Hepatocyte (in vitro differentiated cells): ENCODE measurements at places on chromosomes 3 and 15. TPM values are rescaled to one million over a fixed set of nuclear protein-coding genes. Genes with fewer than 3 reads are reported as not detected.
A peak's percentile ranks its signal among the peaks of the same experiment; 100 is the strongest.

Gene ZNF445
- 10.5 and 14.7 TPM in 2 replicates for total RNA-seq

Gene DAG1
- 59.9 and 63.7 TPM in 2 replicates for total RNA-seq

DNA sequence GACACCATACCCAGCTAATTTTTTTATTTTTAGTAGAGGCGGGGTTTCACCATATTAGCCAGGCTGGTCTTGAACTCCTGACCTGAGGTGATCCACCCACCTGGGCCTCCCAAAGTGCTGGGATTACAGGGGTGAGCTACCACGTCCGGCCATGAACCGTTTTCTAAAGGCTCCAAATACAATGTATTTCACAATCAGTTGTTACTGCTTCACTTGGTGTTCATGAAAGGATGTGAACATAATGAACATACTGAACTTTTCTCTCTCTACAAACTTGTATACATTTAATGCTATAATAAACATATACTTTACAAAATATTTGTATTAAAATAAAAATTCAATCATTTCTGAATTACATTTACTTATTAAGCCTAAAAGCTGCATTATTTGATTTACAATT, 28.9 kb downstream of the TBL1XR1 start:
- H3K4me1 ChIP-seq = no peaks in the 10 kb centered on the region
- no peaks in the 10 kb centered on the region for H3K27me3 ChIP-seq
- no peak overlapping the region for H3K4me3 ChIP-seq
- no peaks in the 10 kb centered on the region for H3K36me3 ChIP-seq
- H3K27ac ChIP-seq = no peak overlapping the region

DNA sequence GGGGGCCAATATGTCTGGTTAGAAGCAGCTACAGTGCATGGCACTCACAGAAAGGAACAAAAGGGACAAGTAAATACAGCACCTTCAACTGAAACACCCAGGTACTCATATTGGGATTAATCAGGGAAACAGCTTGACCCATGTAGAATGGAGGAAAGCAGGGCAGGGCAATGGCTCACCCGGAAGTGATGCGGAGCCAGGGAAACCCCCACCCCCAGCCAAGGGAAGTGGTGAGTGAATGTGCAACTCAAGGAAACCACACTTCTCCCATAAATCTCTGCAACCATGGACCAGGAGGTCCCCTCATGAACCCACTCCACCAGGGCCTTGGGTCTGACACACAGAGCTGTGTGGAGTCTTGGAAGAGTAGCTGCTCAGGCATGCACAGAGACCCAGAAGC, 117.1 kb downstream of the MTHFS start:
- no peak overlapping the region for H3K4me3 ChIP-seq
- no peaks in the 10 kb centered on the region for H3K27me3 ChIP-seq
- H3K36me3 ChIP-seq = no peaks in the 10 kb centered on the region
- no peak for DNase-seq
- no peak overlapping the region for H3K27ac ChIP-seq
- H3K4me1 ChIP-seq = no peaks in the 10 kb centered on the region

GRCh38 chr15:27088584-27089232, 117.7 kb downstream of the GABRG3 start:
- H3K36me3 ChIP-seq = no peaks in the 10 kb centered on the region
- no peak overlapping the region for H3K4me3 ChIP-seq
- H3K27ac ChIP-seq = no peak overlapping the region
- peaks cover 4% of the 10 kb centered on the region for H3K4me1 ChIP-seq
- H3K27me3 ChIP-seq = no peaks in the 10 kb centered on the region

GRCh38 chr3:10192953-10193691, 28.4 kb downstream of the IRAK2 start:
- H3K4me3 ChIP-seq = no peak overlapping the region
- no peaks in the 10 kb centered on the region for H3K36me3 ChIP-seq
- H3K27ac ChIP-seq = peak overlapping the region; percentile 86
- peak; percentile 39 for DNase-seq
- H3K4me1 ChIP-seq = peaks cover 35% of the 10 kb centered on the region
- H3K27me3 ChIP-seq = no peaks in the 10 kb centered on the region

DNA sequence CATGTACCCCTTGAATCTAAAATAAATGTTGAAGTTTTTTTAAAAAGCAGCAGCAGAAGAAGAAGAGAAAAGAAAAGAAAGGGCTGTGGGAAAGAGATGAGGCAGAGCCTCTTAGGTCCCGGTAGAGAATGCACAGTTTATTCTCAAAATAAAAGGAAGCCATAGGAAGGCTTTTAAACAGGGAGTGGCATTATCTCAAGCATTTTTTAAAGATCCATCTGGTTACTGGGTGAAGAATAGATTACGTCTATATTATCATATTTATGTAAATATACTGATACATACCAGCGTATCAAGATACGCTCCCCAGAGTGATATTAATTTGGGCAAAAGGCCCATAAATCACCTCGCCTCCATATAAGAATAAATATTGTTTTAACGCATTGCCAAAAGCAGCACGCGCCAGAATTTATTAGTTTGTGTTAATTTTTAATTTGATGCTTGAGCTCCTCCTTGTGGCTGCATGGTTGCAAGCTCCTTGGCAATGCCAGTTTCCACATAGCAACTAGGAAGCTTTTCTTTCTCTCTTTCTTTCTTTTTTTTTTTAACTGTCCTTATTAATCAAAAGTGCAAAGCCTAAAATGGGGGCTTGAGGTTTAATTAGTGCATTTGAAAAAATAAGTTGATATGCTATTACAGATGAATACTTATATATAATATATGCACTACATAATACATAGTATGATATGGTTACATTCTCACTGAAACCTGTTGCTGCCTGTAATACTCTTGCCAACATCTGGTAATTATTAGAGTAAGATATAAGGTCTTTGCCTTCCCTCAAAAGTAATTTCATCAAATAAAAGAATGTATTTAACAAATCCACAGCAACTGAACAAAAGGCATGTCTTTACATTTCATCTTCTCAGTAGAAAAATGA, 242.8 kb upstream of the UBE2E2 start:
- no peaks in the 10 kb centered on the region for H3K4me1 ChIP-seq
- no peaks in the 10 kb centered on the region for H3K36me3 ChIP-seq
- peak; percentile 72 for DNase-seq
- H3K27ac ChIP-seq = no peak overlapping the region
- H3K27me3 ChIP-seq = no peaks in the 10 kb centered on the region

DNA sequence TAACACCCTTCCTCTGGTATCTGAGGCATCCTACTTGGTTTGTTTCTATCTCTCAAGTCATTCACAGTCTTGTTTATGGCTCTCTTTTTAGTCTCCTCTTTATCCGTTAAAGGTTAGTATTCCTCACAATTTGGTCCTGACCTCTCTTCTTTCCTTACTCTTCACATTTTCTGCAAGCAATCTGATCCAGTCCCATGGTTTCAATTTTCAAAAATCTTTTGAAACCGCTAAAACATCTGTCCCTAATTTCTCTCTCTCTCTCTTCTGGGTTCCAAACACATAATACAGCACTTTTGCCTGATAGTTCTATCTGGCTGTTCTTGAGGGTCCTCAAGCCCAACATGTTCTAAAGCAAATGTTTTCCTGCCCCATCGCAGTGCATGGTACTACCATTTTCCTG, 149.0 kb downstream of the SERPINI1 start:
- H3K4me1 ChIP-seq = no peaks in the 10 kb centered on the region
- H3K27me3 ChIP-seq = no peaks in the 10 kb centered on the region
- H3K4me3 ChIP-seq = no peak overlapping the region
- H3K27ac ChIP-seq = no peak overlapping the region
- DNase-seq = no peak

- H3K27ac ChIP-seq = no peak overlapping the region
- H3K4me3 ChIP-seq = no peak overlapping the region
- no peak for DNase-seq
- no peaks in the 10 kb centered on the region for H3K36me3 ChIP-seq
- H3K4me1 ChIP-seq = no peaks in the 10 kb centered on the region
These were observed 727.1 kb downstream of the ROBO1 start for GRCh38 chr3:79040701-79041100.
